Prostate gland (tissue), 2 donors: ENCODE measurements at places on chromosomes 5 and 9.
A peak's percentile ranks its signal among the peaks of the same experiment; 100 is the strongest.

DNA sequence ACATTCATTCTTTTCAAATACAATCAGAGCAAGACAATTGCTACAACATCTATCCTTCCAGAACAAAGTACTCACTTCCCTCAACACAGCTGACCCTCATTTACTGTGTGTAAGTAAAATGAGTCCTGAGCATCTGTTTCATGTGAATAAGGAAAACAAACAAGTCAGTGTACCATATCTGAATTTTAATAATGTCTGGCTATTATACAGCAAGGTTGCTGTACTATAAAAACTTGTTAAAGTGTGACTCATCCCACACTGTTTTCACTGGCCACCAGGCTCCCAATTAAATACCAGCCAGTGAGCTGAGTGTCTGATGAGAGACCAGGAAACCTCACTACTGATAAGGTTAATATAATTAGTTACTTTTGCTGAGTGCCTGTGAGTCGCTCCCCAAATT lies 339.8 kb downstream of the AGTPBP1 start:
- H3K36me3 ChIP-seq, result no peaks in the 10 kb centered on the region
- H3K4me3 ChIP-seq, result no peak overlapping the region
- peaks cover 3% of the 10 kb centered on the region for H3K4me1 ChIP-seq

DNA sequence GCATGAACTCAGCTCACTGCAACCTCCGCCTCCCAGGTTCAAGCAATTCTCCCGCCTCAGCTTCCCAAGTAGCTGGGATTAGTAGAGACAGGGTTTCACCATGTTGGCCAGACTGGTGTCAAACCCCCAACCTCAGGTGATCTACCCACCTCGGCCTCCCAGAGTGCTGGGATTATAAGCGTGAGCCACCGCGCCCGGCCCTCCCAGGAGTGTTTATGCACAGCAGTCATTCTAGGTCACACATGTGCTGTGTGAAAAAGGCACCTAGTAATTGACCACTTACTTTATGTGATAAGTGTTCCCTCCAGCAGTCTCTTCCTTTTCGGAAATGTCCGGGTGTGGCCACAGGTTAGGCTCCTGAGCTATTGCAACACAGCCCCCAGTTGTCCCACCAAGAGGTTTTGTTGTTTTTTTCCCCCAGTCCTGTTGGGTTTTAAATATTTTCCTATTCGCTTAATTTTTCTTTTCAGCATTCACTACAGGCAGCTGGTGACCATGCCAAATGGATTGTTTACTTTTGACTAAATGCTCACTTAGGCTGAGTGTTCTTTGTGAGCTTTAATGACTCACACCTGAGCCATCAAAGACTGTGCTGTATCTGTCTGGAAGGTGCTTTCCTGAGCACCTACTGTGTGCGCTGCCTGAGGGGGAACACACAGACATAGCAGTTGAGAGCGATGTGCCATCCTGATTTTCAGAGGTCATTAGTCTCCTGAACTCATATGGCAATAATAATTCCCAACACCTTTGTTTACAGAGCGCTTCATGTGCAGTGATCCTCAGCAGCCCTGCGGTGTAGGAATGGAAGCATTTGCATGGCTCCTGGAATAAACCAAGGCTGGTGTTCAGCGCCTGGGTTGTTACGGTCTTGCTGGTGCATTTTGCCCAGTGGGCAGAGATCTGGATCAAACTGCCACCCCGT lies 94.3 kb downstream of the MVB12B start:
- H3K27me3 ChIP-seq, result no peaks in the 10 kb centered on the region
- H3K27ac ChIP-seq, result no peak overlapping the region
- H3K4me3 ChIP-seq, result no peak overlapping the region

DNA sequence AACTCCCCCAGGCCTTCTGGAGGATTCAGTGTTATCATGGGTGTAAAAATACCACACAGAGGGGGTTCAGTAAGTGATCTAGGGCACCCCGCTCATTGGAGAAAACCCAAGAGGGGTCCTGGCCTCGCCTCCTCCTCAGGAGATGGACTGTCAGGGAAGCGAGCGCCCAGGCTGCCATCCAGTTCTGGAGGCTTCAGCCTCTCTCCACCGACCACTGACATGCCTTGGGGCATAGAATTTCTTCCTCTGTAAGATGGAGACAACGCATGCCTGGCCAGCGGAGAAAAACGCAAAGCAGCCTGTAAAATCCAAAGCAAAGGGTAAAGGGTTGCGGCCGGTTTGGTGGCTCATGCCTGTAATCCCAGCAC lies 165.4 kb downstream of the COL23A1 start:
- H3K36me3 ChIP-seq, result no peaks in the 10 kb centered on the region
- H3K4me1 ChIP-seq, result peaks cover 27% of the 10 kb centered on the region
- H3K27me3 ChIP-seq, result no peaks in the 10 kb centered on the region
- no peak overlapping the region for H3K4me3 ChIP-seq
- no peak for DNase-seq

GRCh38 chr9:27714388-27714787 lies 141.1 kb upstream of the C9orf72 start:
- no peak overlapping the region for H3K4me3 ChIP-seq
- DNase-seq, result no peak
- no peaks in the 10 kb centered on the region for H3K27me3 ChIP-seq
- no peaks in the 10 kb centered on the region for H3K36me3 ChIP-seq
- H3K27ac ChIP-seq, result no peak overlapping the region

DNA sequence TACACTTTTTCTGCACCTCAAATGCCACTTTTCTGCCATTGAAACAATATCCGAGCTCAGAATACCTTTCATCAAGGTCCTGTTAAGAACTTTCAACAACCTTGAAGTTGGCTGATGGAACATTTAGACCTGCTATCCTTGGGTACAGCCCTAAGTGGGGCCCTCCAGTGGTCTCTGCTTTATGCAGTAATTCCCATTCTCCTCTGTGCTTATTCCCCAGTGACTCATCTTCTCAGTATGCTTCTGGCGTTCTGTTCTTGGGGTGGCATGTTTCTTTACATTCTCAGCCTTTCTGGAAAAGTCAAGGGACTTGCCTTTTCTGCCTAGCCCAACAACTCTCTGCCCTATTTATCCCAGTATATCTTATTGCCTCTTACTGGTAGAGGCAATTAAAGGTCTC lies 7.1 kb downstream of the ANP32B start:
- peaks cover 10% of the 10 kb centered on the region for H3K4me1 ChIP-seq
- H3K27me3 ChIP-seq, result no peaks in the 10 kb centered on the region
- H3K4me3 ChIP-seq, result no peak overlapping the region
- H3K27ac ChIP-seq, result no peak overlapping the region

DNA sequence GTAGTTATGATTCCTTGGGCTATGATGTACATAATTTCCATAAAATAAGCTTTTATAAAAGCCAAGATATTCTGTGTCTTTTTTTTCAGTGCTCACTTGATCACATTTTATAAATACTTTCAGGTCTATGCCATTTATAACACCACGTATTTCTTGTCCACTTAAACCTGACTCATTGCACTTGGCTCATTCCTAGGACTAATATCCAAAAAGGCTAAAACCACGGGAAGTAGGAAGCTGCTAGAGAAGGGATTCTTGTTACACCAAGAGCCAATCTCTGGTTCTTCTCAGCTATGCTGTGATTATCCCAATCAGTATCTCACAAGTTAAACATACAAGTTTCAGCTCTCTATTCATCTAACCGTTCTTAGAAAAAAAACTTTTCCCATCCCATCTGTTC lies 80.4 kb upstream of the CDH6 start:
- H3K4me1 ChIP-seq, result no peaks in the 10 kb centered on the region
- no peak overlapping the region for H3K4me3 ChIP-seq
- no peak overlapping the region for H3K27ac ChIP-seq
- no peaks in the 10 kb centered on the region for H3K27me3 ChIP-seq
- no peak for DNase-seq
- no peaks in the 10 kb centered on the region for H3K36me3 ChIP-seq

DNA sequence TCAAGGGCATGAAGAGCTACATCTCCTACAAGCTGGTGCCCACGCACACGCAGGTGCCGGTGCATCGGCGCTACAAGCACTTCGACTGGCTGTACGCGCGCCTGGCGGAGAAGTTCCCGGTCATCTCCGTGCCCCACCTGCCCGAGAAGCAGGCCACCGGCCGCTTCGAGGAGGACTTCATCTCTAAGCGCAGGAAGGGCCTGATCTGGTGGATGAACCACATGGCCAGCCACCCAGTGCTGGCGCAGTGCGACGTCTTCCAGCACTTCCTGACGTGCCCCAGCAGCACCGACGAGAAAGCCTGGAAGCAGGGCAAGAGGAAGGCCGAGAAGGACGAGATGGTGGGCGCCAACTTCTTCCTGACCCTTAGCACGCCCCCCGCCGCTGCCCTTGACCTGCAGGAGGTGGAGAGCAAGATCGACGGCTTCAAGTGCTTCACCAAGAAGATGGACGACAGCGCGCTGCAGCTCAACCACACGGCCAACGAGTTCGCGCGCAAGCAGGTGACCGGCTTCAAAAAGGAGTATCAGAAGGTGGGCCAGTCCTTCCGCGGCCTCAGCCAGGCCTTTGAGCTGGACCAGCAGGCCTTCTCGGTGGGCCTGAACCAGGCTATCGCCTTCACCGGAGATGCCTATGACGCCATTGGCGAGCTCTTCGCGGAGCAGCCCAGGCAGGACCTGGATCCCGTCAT lies 1.4 kb downstream of the SNX18 start:
- DNase-seq, result peak; percentile 5
- H3K36me3 ChIP-seq, result no peaks in the 10 kb centered on the region
- H3K27me3 ChIP-seq, result no peaks in the 10 kb centered on the region

GRCh38 chr9:34010979-34011378 lies 37.7 kb downstream of the UBAP2 start:
- H3K4me1 ChIP-seq, result no peaks in the 10 kb centered on the region
- H3K27ac ChIP-seq, result no peak overlapping the region
- H3K4me3 ChIP-seq, result no peak overlapping the region
- H3K36me3 ChIP-seq, result no peaks in the 10 kb centered on the region
- H3K27me3 ChIP-seq, result no peaks in the 10 kb centered on the region
- DNase-seq, result no peak

- no peak for DNase-seq
- H3K36me3 ChIP-seq, result no peaks in the 10 kb centered on the region
- H3K27ac ChIP-seq, result no peak overlapping the region
- no peaks in the 10 kb centered on the region for H3K4me1 ChIP-seq
- H3K27me3 ChIP-seq, result no peaks in the 10 kb centered on the region
Measured at GRCh38 chr5:170095646-170096045, 10.1 kb upstream of the FOXI1 start.

GRCh38 chr9:116979456-116979855 lies 292.4 kb downstream of the TRIM32 start:
- H3K4me1 ChIP-seq, result no peaks in the 10 kb centered on the region
- H3K27me3 ChIP-seq, result no peaks in the 10 kb centered on the region
- no peak overlapping the region for H3K27ac ChIP-seq
- no peak for DNase-seq
- no peaks in the 10 kb centered on the region for H3K36me3 ChIP-seq
- no peak overlapping the region for H3K4me3 ChIP-seq

GRCh38 chr9:122179054-122179689 lies 19.5 kb downstream of the MORN5 start:
- no peak for DNase-seq
- no peaks in the 10 kb centered on the region for H3K36me3 ChIP-seq
- H3K4me1 ChIP-seq, result no peaks in the 10 kb centered on the region
- no peak overlapping the region for H3K4me3 ChIP-seq
- H3K27me3 ChIP-seq, result no peaks in the 10 kb centered on the region

DNA sequence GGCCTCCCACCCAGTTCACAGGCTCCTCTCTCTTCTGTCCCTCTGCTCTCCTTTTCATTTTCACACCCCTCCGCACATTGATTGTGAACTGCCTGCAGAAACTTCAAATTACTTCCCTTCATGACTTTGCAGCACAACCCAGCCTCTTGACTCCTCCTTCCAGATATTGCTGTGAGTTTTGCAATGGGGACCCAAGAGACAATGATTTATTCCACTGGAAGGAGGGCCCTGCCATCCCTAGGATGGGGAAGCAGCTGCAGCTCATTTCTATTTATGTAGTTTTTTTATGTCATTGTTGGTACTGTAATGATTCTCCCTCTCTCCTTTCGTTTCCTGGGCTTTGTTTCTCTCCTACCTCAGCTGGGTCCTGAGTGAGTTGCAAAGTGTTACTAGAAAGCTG lies 364.9 kb downstream of the ICE1 start:
- no peak overlapping the region for H3K27ac ChIP-seq
- no peaks in the 10 kb centered on the region for H3K27me3 ChIP-seq
- no peaks in the 10 kb centered on the region for H3K4me1 ChIP-seq

DNA sequence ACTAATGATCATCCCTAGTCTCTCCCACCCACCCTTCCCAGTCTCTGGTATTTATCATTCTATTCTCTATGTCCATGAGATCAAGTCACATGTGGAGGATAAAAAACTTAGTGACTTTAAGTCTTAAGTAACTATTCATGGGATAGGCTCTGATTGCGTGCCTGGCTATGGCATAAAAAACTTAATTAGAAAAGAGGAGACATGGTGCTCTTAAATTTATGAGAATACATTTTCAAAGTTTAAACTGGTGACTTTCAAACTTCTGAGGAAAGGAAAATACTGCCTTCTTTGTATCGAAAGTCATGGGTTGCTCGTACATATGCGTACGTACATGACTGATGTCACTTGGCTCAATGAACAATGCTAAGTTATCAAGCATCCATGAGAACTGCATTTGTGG lies 18.2 kb upstream of the TYRP1 start:
- DNase-seq, result no peak
- no peak overlapping the region for H3K27ac ChIP-seq
- H3K27me3 ChIP-seq, result no peaks in the 10 kb centered on the region
- no peak overlapping the region for H3K4me3 ChIP-seq

GRCh38 chr9:89916001-89916597 lies 311.3 kb downstream of the GADD45G start:
- no peaks in the 10 kb centered on the region for H3K36me3 ChIP-seq
- no peak overlapping the region for H3K4me3 ChIP-seq
- no peaks in the 10 kb centered on the region for H3K4me1 ChIP-seq
- no peaks in the 10 kb centered on the region for H3K27me3 ChIP-seq
- no peak overlapping the region for H3K27ac ChIP-seq
- DNase-seq, result no peak

GRCh38 chr5:115983519-115983918 lies 21.2 kb downstream of the LVRN start:
- H3K4me3 ChIP-seq, result no peak overlapping the region
- H3K36me3 ChIP-seq, result no peaks in the 10 kb centered on the region
- DNase-seq, result no peak
- H3K27me3 ChIP-seq, result no peaks in the 10 kb centered on the region
- no peak overlapping the region for H3K27ac ChIP-seq
- H3K4me1 ChIP-seq, result no peaks in the 10 kb centered on the region

- no peak for DNase-seq
- no peaks in the 10 kb centered on the region for H3K27me3 ChIP-seq
Measured at GRCh38 chr5:167653645-167654106, 637.8 kb upstream of the WWC1 start.

DNA sequence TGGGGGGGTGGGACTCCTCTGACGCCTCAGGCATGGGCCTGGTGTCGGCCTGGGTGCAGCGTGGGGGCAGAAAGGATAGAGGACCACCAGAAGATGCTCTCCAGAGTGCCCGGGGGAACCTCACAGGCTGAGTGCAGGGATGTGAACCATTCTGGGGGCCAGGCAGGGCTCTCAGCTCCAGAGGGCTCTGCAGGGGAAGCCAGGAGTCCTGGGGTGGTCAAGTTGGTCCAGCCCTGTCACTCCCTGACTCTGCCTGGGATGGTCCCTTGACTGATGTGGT lies 6.5 kb downstream of the GFI1B start:
- H3K27me3 ChIP-seq, result no peaks in the 10 kb centered on the region
- DNase-seq, result no peak
- H3K4me3 ChIP-seq, result no peak overlapping the region
- H3K36me3 ChIP-seq, result no peaks in the 10 kb centered on the region
- H3K4me1 ChIP-seq, result no peaks in the 10 kb centered on the region
- H3K27ac ChIP-seq, result no peak overlapping the region
